Colonic mucosa (tissue), 4 donors: ENCODE measurements at places on chromosomes 2 and 18. TPM values are rescaled to one million over a fixed set of nuclear protein-coding genes. Genes with fewer than 3 reads are reported as not detected.

DNA sequence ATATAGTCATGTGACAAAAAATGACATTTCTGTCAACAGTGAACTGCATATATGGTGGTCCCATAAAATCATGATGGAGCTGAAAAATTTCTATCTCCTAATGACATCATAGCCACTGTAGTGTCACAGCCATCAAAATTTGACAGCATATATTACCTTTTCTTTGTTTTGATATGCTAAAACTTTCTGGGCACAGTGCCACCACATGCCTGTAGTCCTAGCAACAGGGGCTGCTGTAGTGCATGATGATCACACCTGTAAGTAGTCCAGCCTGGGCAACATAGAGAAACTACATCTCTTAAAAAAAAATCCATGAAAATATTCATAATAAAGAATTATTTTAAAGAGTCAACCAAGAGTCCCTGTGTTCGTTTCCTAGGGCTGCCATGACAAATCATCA, 155.5 kb upstream of the SERTAD2 start:
- DNase-seq, result no peak
- no peaks in the 10 kb centered on the region for H3K4me1 ChIP-seq
- H3K36me3 ChIP-seq, result no peaks in the 10 kb centered on the region

GRCh38 chr2:240912878-240913809, 7.0 kb downstream of the CROCC2 start:
- no peaks in the 10 kb centered on the region for H3K36me3 ChIP-seq
- DNase-seq, result no peak
- H3K27ac ChIP-seq, result no peak overlapping the region

GRCh38 chr18:69590150-69590549, 189.5 kb downstream of the DOK6 start:
- no peak overlapping the region for H3K4me3 ChIP-seq
- no peaks in the 10 kb centered on the region for H3K27me3 ChIP-seq
- DNase-seq, result no peak
- H3K4me1 ChIP-seq, result no peaks in the 10 kb centered on the region

DNA sequence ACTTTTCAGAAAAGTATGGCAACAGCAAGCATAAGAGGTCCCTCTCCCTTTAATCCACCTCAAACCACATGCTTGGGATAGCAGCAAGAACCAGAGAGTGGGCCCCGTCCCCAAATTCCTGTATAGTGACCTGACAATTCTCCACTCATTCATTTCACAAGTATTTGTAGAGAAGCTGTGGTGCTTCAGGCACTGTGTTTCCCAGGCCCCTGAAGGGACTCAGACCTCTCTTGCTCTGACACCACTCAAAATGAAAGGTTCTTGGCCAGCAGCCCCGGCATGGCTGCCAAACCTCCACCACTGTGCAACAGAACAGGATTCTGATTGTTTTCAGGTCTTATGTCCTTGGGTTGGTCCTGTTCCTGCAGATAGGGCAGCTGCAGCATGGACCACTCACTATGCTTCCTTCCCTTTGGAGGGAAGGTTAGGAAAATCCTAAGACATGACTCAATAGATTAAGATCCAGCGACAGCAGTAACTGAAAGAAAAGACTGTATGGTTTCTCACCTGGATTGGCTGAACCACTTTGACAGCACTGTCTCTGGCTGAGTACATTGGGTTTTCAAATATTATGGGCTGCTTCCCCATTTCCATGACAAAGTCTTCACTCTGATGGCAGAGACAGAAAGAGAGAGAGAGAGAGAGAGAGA, 67.6 kb downstream of the DHRS9 start:
- no peak overlapping the region for H3K4me3 ChIP-seq
- no peaks in the 10 kb centered on the region for H3K4me1 ChIP-seq
- DNase-seq, result no peak
- no peaks in the 10 kb centered on the region for H3K36me3 ChIP-seq
- H3K27ac ChIP-seq, result no peak overlapping the region
- H3K27me3 ChIP-seq, result no peaks in the 10 kb centered on the region

- H3K27me3 ChIP-seq, result no peaks in the 10 kb centered on the region
- H3K36me3 ChIP-seq, result no peaks in the 10 kb centered on the region
- no peak overlapping the region for H3K4me3 ChIP-seq
- H3K27ac ChIP-seq, result no peak overlapping the region
- DNase-seq, result no peak
- H3K4me1 ChIP-seq, result peaks cover 5% of the 10 kb centered on the region
These were observed 236.7 kb downstream of the PRKCE start for GRCh38 chr2:45888167-45888566.

DNA sequence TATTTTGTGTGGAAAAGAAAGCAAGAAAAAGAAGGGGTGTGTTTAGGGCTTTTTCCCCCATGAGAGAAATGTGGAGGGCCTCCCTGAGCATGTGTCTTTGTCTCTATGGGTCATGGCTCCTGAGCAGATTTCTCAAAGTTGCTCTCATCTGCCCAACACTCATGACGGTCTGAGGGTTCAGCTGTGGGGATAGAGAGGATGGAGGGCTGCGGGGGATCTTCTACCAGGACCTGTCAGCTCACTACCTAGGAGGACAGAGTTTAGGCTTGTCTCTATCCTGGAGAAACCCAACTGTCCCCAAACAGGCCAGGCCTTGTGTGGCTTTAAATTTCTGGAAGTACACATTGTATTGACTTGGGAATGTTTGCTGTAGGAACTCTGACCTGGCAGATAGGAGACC, 342.2 kb downstream of the MYCN start:
- no peaks in the 10 kb centered on the region for H3K4me1 ChIP-seq
- no peaks in the 10 kb centered on the region for H3K36me3 ChIP-seq
- no peaks in the 10 kb centered on the region for H3K27me3 ChIP-seq
- no peak for DNase-seq
- no peak overlapping the region for H3K4me3 ChIP-seq

- no peaks in the 10 kb centered on the region for H3K4me1 ChIP-seq
- no peak for DNase-seq
- H3K27ac ChIP-seq, result peak overlapping the region; percentile 4
- H3K27me3 ChIP-seq, result no peaks in the 10 kb centered on the region
- no peaks in the 10 kb centered on the region for H3K36me3 ChIP-seq
These were observed 51.0 kb upstream of the RAB27B start for GRCh38 chr18:54777118-54777791.

GRCh38 chr2:205138735-205139134, 543.6 kb upstream of the NRP2 start:
- H3K27me3 ChIP-seq, result no peaks in the 10 kb centered on the region
- no peak for DNase-seq
- H3K36me3 ChIP-seq, result no peaks in the 10 kb centered on the region

DNA sequence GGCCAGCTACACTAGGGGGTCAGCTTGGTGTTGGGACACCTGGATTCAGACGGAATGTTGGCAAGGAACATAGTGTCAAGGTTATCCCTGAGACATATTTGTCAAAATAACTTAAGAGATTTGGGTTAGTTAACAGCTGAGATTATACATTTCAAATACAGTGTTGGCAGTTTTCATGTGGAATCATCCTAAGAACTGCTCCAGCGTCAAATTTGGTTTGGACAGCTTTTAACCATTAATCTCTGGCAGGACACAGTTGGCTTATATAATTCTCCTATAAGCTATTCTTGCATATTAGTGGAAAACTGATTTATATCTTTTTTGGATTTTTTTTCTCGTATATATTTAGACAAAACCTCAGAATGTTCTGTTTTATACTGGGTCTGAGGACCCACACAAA, 132.2 kb downstream of the CCDC85A start:
- H3K27ac ChIP-seq, result no peak overlapping the region
- no peaks in the 10 kb centered on the region for H3K27me3 ChIP-seq
- DNase-seq, result no peak
- H3K4me1 ChIP-seq, result no peaks in the 10 kb centered on the region

GRCh38 chr2:16363581-16363980, 302.1 kb downstream of the CYRIA start:
- H3K27me3 ChIP-seq, result no peaks in the 10 kb centered on the region
- no peaks in the 10 kb centered on the region for H3K36me3 ChIP-seq
- H3K27ac ChIP-seq, result no peak overlapping the region
- no peaks in the 10 kb centered on the region for H3K4me1 ChIP-seq
- no peak for DNase-seq

GRCh38 chr2:155895016-155895415, 437.5 kb downstream of the NR4A2 start:
- H3K27me3 ChIP-seq, result no peaks in the 10 kb centered on the region
- DNase-seq, result no peak

- H3K4me1 ChIP-seq, result peaks cover 7% of the 10 kb centered on the region
- no peaks in the 10 kb centered on the region for H3K27me3 ChIP-seq
- no peak for DNase-seq
- H3K27ac ChIP-seq, result no peak overlapping the region
- no peaks in the 10 kb centered on the region for H3K36me3 ChIP-seq
These were observed 34.1 kb upstream of the MAT2A start for GRCh38 chr2:85504778-85505261.

GRCh38 chr18:27004056-27004829, 138.7 kb upstream of the AQP4 start:
- H3K4me3 ChIP-seq, result no peak overlapping the region
- H3K36me3 ChIP-seq, result no peaks in the 10 kb centered on the region
- H3K27me3 ChIP-seq, result no peaks in the 10 kb centered on the region
- no peak for DNase-seq
- H3K27ac ChIP-seq, result no peak overlapping the region
- H3K4me1 ChIP-seq, result no peaks in the 10 kb centered on the region

DNA sequence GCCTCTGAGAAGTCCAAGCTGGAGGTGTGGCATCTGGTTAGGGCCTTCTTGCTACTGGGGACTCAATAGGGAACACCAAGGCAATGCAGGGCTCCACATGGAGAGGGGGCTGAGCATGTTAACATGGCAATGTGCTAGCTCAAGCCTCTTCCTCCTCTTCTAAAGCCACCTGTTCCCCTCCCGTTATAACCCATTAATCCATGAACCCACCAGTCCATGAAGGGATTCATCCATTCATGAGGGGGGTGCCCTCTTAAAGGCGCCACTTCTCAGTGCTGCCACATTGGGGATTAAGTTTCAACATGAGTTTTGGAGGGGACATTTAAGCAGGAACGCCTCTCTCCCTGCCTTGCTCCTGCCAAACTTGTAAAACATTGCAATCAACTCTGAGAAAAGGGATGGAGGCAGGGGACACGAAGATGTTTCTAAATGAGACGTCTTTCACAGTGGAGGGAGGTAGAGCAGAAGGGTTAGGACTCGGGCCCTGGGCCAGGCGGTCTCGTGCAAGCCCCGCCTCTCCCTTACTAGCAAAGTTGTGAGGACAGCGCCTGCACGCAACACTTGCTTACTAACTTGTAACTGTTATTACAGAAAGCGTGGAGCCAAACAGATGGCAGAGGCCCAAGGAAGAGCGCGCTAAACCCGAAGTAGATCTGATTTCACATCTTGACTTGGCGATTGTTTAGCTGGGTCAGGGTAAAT, 118.2 kb upstream of the ZNF516 start:
- no peaks in the 10 kb centered on the region for H3K27me3 ChIP-seq
- H3K36me3 ChIP-seq, result no peaks in the 10 kb centered on the region
- no peak overlapping the region for H3K27ac ChIP-seq
- no peak for DNase-seq
- no peak overlapping the region for H3K4me3 ChIP-seq
- H3K4me1 ChIP-seq, result no peaks in the 10 kb centered on the region

DNA sequence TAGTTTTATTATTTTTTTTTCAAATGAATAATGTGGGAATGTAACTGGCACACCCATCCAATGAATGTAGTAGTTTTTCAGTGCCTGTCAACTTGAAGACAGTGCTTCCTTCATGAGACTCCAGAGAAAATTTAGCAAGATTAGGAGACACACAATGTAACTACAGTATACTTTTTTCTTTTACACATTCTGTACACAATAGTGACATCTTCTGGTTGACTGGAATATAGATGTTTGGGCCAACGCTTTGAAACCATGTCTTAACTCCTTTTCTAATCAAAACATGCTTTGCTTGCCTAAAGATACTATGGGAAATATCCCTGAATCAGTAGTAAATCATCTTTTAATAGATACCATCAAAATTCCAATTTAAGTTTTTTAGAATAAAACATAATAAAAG, 229.5 kb upstream of the ZC3H15 start:
- no peak for DNase-seq
- H3K27ac ChIP-seq, result no peak overlapping the region

GRCh38 chr2:100276716-100277115, 45.6 kb downstream of the LONRF2 start:
- no peak overlapping the region for H3K4me3 ChIP-seq
- no peak overlapping the region for H3K27ac ChIP-seq
- DNase-seq, result no peak
- H3K36me3 ChIP-seq, result no peaks in the 10 kb centered on the region
- H3K4me1 ChIP-seq, result no peaks in the 10 kb centered on the region
- no peaks in the 10 kb centered on the region for H3K27me3 ChIP-seq

DNA sequence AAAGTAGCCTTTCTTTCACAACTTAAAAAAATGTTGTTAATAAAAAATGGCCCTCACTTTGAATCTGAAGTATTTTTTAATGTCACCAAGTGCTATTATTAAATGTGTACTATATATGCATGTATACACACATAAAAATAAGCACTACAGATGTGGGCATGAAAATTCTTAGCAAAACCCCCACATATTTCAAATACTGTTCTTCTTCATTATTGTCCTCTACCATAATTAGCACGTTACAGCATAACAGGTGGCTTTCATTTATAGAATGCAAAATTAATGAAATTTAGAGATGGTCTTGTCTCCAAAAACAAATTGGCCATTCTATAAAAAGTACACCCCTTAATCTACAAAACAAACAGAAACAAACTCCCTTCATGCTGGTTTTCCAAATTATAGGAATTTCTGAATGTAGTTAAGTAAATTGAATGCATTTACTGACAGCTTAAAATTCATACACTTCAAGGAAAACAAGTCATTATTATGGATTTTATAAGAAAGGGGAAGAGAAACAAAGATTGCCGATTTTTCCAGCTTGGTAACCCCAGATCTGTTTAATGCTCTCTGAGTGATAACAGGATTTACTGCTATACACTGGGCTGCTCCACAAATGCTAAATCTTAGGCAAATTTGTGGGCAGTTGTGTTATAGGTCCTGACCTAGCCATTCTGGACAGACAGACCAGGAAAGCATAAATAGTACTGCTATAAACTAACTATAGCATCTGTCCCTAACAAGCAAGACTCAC, 67.2 kb downstream of the SPRED2 start:
- H3K27ac ChIP-seq, result peak overlapping the region; percentile 60
- H3K4me1 ChIP-seq, result peaks cover 10% of the 10 kb centered on the region
- no peaks in the 10 kb centered on the region for H3K27me3 ChIP-seq
- H3K4me3 ChIP-seq, result no peak overlapping the region
- DNase-seq, result no peak
- H3K36me3 ChIP-seq, result no peaks in the 10 kb centered on the region

DNA sequence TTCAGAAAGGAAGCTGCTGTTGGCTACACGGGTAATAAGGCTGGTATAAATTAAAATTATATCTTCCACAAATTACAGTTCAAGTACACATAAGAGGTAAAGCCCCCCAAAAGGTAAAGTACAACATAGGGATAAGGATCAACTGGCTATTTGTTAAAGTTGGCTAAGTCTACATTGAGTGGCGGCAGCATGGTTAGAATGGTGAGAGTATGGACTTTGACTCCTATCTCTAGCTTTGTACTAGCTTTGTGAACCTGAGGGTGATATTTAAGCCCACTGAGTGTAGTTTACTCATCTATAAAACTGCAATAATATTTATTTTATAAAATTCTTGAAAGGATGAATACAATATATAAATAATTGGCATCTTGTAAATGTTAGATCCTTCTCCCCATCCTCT, 542.8 kb downstream of the DSC3 start:
- H3K27ac ChIP-seq, result no peak overlapping the region
- H3K4me3 ChIP-seq, result no peak overlapping the region
- no peaks in the 10 kb centered on the region for H3K36me3 ChIP-seq
- H3K4me1 ChIP-seq, result no peaks in the 10 kb centered on the region

Gene CRYGD
- not detected for total RNA-seq

Gene NEU4
- total RNA-seq, result 36.9 TPM

Gene CAPN14
- 0.08 TPM for total RNA-seq

Gene DHRS9
- 144 TPM for total RNA-seq

Gene PARD6G
- 1.0 TPM for total RNA-seq

Gene PKP4
- total RNA-seq, result 43.7 TPM

Gene TNFAIP6
- 2.4 TPM for total RNA-seq

Gene LOXHD1
- not detected for total RNA-seq

Gene NFATC1
- total RNA-seq, result 1.6 TPM

Gene NT5C1B
- total RNA-seq, result not detected

Gene DSC2
- total RNA-seq, result 184 TPM
